ENCODE measurements at places on chromosomes 7 and 10.

DNA sequence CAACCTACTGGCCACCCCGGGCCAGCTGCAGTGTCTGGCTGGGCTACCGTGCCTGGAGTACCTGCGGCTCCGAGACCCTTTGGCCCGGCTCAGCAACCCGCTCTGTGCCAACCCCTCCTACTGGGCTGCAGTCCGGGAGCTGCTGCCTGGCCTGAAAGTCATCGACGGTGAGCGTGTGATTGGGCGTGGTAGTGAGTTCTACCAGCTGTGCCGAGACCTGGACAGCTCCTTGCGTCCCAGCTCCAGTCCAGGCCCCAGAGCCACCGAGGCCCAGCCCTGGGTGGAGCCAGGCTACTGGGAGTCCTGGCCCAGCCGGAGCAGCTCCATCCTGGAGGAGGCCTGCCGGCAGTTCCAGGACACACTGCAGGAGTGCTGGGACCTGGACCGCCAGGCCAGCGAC, 4.2 kb downstream of the RARRES2 start:
- DNase-seq: no peak

DNA sequence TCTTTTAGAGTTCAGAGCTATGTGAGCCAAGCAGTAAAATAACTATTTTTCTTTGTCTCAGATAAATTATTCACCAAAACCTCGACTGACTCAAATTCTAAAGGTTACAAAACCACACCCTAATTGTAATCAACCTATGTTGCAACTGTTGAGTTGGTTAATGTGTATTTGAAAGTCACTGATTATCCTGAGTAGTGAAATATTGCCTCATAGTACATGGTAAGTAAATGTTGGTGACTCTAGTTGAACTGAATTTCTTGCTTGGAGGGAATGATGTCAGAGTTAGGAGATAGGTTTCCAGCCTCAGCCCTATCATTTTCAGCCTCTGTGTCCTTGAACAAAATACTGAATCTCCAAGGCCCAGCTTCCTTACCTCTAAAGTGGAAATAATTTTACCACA, 3.0 kb upstream of the CYP2C18 start:
- no peak for DNase-seq

GRCh38 chr10:73761781-73762180, 17.6 kb downstream of the SEC24C start:
- no peak for DNase-seq

GRCh38 chr7:154841731-154842331, 161.1 kb downstream of the PAXIP1 start:
- DNase-seq: peak; percentile 12

GRCh38 chr7:27173511-27173955, 587 bp downstream of the HOXA10 start:
- no peak for DNase-seq

- no peak for DNase-seq
Measured at GRCh38 chr10:34335960-34336690, 479.0 kb downstream of the PARD3 start.

DNA sequence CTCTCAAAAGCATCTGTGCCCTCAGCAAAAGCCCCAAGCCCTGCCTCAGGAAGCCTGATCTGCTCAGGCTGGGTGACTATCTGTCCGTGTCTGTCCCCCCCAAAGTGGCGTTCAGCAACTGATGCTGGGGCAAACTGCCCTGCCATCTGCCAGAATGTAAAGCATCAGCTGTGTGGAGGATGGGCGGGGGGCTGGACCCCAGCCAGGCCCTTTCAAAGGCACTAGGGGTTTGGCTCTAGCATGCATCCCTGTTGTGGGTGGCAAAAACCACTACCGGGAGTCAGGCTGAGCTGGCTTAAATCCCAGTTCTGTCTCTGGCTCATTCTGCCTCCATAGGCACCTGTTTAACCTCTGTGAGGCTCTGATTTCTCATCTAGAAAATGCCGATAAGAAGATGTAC, 35.5 kb downstream of the GPRIN2 start:
- DNase-seq: peak; percentile 90

DNA sequence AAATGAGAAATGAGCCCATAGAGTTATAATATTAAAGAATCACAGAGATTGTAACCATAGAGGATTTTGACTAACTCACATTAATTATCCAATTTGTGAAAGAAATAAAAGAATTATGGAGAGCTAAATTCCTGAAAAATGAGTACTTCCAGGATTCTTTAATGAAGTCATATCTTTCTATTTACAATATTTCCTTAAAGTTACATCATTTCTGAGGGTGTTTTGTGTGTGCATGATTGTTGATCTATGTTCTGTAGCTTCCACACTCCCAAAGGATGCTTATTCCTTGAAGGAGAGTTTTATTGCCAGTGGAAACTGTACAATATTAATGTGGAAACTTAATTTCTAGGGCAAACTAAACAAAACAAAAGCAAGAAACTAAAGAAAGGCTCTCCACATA, 299.6 kb downstream of the MDFIC start:
- DNase-seq: no peak

- peak; percentile 57 for DNase-seq
Measured at GRCh38 chr10:72276421-72277339, 3.0 kb downstream of the DDIT4 start.

- DNase-seq: no peak
Measured at GRCh38 chr10:132883391-132883881, 58.9 kb downstream of the CFAP46 start.

GRCh38 chr10:123135415-123136141, at the start of gene HMX3:
TSS of gene HMX3 (plus strand) at chr10:123135970. CDS start at chr10:123136051, 81 bp downstream.
- peak; percentile 22 for DNase-seq

DNA sequence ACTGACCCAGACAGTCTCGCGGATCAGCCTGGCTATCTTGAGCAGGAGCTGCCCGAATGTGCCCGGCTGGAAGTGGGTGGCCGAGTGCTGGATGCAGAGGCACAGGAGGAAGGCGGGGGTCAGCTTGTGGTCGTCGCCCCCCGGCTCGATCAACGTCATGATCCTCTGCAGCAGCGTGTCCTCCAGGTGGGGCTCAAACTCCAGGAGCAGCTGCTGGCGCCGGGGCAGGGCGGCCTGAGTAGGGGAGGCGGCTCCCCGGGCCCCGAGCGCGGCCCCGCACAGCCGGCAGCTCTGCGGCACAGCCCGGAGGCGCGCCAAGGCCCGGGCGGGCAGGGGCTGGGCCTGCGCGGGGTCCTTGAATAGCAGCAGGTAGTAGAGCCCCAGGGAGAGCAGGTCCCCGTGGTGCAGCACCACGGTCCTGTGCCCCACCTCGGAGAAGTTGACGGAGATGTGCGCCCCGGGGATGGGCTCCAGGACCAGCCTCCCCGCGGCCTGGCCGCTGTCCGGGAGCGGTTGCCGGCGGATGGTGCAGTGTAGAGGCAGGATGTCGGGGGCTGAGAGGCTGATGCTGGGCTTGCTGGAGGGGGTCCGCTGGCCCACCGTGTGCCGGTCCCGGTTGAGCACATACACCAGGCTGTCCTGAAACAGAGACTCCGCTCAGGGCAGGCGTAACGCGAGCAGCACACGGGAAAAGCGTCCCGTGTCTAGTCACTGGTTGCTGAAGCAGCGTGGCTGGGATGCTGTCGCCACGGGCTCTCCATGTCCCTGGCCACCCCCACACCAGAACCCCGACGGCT, 27.0 kb downstream of the PAPOLB start:
- no peak for DNase-seq

GRCh38 chr7:96244992-96245292, 77.0 kb downstream of the SLC25A13 start:
- no peak for DNase-seq

DNA sequence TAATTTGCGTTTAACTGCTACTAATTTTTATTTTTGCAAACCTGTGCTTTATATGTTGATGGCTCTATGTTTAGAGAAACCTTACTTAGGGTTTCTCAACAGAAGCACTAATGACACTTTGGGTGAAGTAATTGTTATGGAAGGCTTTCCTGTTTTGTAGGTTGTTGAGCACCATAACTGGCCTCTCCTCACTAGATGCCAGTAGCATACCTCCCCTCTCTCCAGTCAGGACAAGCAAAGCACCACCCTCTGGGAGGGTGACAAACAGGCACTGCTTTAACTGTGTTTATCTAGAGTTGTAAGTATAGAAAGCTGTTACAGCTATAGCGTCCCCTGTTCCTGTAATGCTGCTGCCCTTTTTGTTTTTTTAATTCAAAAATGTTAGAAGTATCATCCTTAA, 60.9 kb downstream of the WAC start:
- DNase-seq: no peak
